ENCODE measurements at places on chromosomes 2 and 18.

DNA sequence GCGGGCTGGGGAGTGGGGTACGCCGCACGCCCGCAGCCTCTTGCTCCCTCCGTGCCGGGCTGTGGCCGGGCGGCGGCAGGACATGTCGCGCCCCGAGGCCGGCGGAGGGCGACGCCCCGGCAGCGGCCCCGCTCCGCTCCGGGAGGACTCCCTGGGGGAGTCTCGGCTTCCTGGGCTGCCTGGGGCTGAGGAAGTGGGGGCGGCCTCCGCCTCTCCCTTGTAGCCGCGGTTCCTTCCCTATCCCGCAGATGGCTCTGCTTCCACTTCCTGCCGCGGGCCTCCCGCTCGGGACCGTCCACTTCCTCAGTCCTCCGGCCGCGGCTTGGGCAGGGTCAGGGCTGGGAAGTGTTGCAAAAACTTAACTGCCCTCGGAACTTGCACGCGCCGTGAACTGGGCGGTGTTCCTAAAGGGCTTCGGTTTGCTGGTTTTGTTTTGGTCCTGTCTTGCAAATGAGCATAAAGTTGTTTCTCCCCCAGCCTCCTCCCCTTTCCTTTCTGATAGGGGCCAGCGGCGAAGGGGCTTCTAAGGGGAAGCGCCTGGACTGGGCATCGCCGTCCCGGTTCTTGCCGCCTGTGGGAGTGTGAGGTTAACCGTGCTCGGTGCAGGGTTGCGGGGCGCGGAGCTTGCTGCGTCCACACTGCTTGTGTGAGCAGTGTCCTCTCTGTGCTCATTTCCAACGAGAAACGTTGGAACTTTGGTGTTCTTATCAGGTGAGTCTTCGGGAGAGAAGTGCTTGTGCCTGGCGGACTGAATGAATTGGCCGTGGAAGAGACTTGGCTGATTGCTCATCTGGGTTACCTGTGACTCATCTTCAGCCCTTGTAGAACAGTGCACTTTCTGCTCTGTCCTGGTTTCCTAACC lies 600 bp downstream of the RALB start:
- peak; percentile 95 for DNase-seq

DNA sequence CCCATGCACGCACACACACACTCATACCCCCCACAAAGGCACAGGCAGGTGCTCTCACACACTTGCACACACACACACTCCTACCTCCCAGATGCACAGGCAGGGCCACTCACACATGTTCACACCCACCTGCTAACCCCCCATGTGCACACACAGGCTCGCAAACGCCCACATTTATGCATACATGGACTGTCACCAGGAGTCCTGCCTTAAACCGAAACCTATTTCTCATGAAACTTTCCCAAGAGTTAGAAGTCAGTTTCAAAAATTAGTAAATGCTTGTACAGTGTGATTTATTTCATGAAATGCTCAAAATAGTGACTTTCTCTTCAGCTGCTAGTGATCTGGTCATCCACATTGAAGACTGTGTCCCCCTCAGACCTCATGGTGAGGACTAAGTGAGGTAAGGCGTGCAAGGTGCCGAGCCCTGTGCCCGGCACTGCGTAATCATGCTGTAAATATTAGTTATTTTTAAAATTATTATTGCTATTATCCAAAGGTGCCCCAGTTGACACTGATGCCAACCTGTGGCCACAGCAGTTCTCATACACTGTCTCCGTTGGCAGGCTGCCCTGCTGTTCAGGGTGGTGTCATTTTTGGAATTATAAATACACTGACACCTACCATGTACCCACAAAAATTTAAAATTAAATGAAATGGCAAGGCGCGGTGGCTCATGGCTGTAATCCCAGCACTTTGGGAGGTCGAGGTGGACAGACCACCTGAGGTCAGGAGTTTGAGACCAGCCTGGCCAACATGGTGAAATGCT lies 12.4 kb downstream of the CNNM4 start:
- DNase-seq: no peak

- DNase-seq: no peak
Observed at GRCh38 chr18:76376225-76376624, 118.8 kb downstream of the ZNF516 start.

- no peak for DNase-seq
Observed at GRCh38 chr2:233708942-233709341, 3.8 kb upstream of the UGT1A5 start.

- DNase-seq: no peak
Observed at GRCh38 chr2:159265171-159265576, 21.3 kb downstream of the WDSUB1 start.

GRCh38 chr2:176093145-176093897 lies 800 bp downstream of the HOXD13 start:
- no peak for DNase-seq

DNA sequence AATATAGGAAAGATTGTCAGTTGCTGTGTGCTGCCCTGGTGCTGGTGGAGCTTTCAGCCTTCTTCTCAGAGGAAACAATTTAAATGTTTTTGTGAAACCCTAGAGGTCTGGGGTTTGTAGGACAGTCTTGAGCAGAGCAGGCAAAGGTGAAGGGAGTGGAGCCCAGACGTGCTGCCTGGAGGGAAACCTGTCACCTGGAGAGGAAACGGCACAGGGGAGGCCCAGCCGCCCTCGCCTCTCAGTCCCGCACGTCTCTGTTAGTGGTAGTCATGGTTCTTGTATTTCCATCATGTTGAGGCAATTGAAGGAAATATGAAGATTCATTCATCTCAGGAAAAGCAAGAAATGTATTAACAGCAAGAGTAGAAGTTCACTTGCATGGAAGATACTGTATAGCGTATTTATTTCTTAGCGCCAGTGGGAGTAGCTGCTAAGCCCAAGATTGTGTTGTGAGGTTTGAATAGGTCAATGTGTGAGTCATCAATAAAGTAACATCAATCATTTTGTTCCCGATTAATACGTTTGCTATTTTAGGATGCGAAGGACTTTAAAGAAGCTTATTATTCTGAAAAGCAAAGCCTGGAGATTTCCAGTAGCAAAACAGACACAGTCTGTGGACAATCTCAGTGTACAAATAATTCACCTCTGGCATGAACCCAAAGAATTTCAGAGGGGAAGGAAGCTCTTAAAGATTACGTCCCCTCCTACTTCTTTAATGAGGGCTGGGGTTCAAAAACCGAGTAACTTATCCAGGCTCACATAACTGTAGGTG lies 70.4 kb downstream of the LRRFIP1 start:
- DNase-seq: no peak

GRCh38 chr2:85234868-85235267 lies 92.9 kb downstream of the TGOLN2 start:
- DNase-seq: no peak

DNA sequence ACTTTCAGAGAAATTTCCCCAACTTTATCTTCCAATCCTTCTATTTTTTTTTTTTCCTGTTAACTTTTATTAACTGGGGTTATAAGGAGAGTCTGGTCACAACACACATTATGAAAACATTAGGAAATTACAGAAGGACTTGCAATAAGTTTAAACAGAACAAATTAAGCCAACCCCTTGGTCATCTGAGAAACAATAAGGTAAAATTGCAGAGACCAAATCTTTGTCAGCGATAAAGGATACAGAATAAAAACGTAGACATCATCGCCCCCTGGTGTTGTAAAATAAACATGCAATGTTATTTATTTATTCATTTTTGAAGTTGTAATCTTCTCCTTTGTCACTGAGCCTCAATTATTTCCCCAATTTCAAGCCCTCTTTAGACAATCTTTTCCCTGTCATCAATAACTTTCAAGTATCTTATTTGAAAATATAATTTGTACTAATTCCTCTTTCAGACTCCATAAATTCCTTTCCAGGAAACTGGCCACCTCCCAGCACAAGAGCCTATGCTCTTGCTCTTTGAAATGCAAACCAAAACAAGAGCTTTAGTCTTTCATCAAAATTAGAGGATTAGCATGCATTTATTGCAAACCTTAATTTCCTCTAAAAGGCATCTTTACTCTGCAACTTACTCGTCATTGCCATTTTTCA lies 19.5 kb downstream of the G6PC2 start:
- peak; percentile 60 for DNase-seq

- no peak for DNase-seq
Observed at GRCh38 chr18:12060182-12060870, 33.3 kb upstream of the ANKRD62 start.

DNA sequence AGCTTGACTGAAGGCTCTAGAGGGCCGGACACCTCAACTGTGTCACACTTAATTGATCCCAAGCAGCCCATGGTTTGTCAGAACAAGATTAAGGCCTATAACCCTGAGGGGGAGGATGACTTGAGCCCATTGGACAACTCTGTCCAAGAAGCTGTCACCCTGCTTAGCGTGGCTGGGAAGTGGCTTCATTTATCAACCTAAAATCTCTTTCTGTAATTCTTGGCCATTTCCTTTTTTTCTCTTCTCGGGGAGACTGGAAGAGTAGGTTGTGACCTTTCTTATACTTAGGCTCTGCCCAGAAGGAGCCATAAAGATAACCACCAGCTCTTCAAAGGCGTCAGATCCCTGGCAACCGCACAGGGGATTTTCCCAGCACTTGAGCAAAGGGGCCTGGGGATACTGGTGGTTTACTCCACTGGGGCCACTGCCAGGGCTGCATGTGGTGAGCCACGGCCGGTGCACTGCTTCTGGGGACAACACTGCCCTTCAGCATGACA lies 265.5 kb downstream of the CYRIA start:
- DNase-seq: peak; percentile 3

DNA sequence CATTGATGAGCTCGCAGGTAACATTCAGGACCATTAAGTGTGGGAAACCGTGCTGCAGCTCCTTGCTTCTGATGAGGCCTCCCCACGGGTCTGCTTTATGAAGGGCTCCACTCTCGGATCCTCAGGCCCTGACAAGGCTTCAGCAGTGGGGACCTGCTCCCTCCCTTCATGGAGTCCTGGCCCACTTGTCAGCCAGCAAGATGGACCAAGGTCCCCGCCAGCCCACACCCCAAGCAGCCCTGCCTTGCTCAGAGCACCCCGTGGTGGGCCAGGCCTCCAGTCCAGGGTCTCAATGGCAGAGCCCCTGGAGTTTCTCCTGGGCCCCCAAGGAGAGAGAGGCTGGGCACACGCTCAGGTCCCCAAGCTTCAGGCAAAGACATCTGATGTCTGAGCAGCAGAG lies 41.5 kb downstream of the CROCC2 start:
- DNase-seq: no peak

DNA sequence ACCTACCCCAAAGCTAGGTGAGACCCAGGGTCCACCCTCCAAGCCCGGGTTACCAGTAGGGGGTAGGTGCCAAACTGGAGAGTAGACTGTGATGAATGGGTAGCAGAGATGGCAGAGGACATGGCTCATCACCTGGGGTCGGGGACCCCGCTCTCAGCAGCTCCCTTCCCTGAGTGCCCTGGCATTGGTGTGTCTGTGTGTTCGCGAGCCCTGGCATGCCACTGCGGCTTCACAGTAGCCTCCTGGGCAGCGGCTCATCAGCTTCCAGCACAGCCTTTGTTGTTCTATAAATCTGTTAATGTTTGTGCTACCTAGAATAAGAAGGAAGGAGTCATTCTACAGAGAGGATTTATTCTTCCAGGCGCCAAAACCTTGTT lies 62.6 kb upstream of the ALPP start:
- DNase-seq: no peak

DNA sequence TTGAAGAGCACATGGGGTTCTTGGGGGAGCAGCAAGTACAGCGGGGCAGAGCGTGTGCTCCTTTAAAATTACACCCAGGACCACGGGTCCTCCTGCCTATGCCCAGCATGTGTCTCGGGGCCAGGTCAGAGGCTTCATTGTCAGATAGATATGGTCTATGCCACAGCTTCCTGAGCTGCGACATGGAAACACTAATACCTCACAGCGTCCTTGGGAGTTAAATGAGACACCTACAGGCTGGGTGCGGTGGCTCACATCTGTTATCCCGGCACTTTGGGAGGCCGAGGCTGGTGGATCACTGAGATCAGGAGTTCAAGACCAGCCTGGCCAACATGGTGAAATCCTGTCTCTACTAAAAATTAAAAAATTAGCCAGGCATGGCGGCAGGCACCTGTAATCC lies 110.8 kb upstream of the ATL2 start:
- no peak for DNase-seq

DNA sequence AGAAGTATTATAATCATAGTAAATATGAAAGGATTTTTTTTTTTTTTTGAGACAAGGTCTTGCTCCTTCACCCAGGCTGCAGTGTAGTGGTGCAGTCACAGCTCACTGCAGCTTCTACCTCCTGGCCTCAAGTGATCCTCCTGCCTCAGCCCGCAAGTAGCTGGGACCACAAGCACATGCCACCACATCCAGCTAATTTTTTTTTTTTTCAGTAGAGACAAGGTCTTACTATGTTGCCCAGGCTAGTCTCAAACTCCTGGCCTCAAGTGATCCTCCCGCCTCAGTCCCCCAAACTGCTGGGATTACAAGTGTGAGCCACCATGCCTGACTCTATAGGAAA lies 301.6 kb upstream of the STON1 start:
- DNase-seq: no peak

DNA sequence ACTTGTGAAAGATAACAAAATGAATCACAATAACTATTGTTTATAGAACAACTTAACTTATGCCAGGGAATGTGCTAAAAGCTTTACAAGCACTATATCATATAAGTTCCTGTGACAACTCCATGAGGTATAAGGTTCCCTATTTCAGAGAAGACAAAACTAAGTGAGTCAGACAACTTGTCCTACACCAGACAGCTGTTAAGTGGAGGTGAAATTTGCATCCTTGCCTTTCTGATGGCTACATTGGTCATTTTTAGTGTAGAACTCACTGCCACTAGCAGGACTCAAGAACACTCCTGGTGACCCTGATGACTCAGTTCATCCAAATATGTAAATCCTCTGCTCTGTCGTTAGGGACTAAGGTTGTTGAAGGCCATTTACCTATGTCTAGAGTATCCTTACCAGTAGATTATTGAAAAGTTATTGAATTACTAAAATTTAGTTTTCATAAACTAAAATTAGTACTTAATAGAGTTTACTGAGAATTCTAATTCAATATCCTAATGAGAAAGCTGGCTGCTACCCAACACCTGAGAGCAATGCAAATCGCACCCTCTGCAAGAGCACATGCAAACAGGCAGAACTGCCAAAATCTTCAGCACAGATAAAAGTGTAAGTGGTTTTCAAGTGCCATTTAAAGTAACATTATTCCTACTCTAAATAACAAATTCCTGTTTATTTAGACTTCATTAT lies 636.2 kb downstream of the NRXN1 start:
- DNase-seq: no peak

GRCh38 chr2:189297446-189297845 lies 117.9 kb upstream of the COL5A2 start:
- DNase-seq: no peak

GRCh38 chr18:59821983-59822382 lies 77.8 kb upstream of the PMAIP1 start:
- no peak for DNase-seq

- peak; percentile 40 for DNase-seq
Observed at GRCh38 chr18:58363767-58364540, 264.9 kb downstream of the ALPK2 start.

DNA sequence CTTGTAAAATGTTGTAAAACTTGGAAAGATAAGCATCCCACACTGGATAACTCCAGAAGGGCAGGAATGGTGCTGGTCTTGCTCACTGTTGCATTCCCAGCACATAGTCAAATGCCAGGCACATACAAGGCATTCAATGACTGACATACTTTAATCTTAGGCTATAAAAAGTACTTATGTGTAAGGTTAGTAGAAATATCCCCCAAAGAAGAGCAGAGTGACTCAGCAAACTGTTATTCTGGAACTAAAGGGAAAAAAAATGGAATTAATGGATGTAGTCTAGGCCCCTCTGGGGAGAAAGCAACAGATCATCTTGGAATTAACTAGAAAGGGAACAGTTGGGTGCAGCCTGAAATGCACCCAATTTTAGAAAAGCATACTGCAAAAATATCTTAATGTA lies 9.0 kb downstream of the ZBTB14 start:
- DNase-seq: no peak

- DNase-seq: no peak
Observed at GRCh38 chr2:240903191-240904060, 2.7 kb upstream of the CROCC2 start.
